HuH-7 (cell line): ENCODE measurements at places on chromosomes 5 and 9.
A peak's percentile ranks its signal among the peaks of the same experiment; 100 is the strongest.

- DNase-seq, result no peak
These were observed 117.2 kb downstream of the SPATA31D1 start for GRCh38 chr9:82105729-82106128.

DNA sequence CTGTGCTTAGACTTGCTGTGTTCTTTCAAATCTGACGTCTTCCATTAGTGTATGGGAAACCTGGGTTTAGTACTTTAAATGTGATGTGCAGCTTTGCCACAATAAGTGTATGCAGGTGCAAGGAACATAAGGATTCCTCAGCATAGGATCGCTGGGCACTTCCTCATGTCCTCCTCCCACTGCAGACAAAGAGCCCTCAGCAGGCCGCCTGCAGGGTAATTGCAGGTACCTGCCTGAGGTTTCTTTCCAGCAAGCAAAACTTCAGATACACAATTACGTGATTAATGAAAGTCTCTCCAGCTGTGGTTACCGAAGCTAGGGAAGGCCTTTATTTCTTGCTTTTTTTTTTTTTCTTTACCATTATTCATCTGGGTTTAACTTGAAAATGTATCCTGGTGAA is 233.1 kb downstream of the RFK start:
- no peak for DNase-seq

GRCh38 chr5:160044391-160044804 is 35.5 kb downstream of the TTC1 start:
- DNase-seq, result no peak

- no peak for DNase-seq
These were observed 73.6 kb upstream of the STARD4 start for GRCh38 chr5:111585946-111586345.

- no peak for DNase-seq
These were observed 314.0 kb downstream of the SEMA5A start for GRCh38 chr5:9231842-9232241.

GRCh38 chr5:32092938-32093812 is 80.9 kb downstream of the GOLPH3 start:
- DNase-seq, result peak; percentile 70

DNA sequence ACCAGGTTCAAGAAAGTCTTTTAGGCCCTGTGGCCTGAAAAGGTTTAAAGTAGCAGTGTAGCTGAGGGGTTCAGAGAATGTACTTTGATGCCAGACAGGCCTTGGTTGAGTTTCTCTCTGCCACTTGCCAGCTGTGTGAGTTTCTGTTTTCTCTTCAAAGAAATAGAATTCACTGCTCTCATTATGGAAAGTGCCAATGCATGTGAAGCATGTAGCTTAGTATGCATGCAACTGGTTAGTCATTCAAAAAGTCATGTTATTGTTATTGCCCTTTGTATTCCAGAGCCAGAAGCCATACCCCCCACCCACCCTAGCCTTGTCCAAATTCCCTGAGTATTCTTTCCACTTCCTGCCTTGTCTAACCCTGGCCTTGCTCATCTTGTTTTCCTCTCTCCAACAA is 101.7 kb downstream of the ADRB2 start:
- no peak for DNase-seq

- no peak for DNase-seq
These were observed 243.8 kb downstream of the ADAMTSL1 start for GRCh38 chr9:18717759-18718158.

- no peak for DNase-seq
These were observed 479.1 kb downstream of the BNC2 start for GRCh38 chr9:16391369-16391768.

- no peak for DNase-seq
These were observed 95.4 kb upstream of the PRDM9 start for GRCh38 chr5:23411994-23412393.

DNA sequence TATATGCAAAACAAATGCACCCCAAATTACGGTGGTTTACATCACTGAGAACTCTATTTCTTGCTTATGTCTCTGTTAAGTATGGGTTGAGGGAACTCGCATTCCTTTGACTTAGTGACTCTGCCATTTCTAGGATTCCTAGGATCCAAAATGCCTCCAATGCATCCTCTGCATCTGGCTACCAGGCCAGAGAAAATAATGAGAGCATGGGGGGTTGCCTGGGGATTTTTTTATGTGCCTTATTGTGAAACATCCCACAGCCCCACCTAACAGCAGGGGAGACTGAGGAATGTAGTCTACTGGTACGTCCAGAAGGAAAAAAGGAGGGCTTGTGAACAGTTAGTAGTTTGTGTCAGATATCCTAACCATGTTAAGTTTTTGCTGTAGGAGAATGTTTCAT is 466.0 kb upstream of the ARRDC3 start:
- no peak for DNase-seq

- no peak for DNase-seq
These were observed 25.2 kb upstream of the OLFM1 start for GRCh38 chr9:135062254-135062653.

DNA sequence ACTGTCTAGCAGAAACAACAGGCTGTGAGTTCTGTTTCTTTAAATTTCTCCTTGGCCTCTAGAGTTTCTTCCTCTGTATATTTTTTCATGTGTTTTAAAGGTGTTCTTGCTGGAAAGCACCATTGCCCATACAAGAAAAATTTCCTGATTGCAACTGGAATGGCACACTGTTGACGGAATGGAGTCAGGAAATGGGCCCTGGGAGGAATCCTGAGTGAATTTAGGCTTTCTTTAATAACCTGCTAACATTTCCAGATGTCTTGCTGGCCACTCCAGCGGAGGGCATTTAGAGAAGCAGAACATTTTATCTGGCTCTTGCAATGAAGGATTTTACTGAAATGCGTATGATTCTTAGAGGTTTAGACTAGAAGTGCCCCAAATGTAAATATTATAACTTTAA is 736.3 kb downstream of the TAF11L14 start:
- DNase-seq, result no peak

- no peak for DNase-seq
These were observed 196.5 kb downstream of the COMMD10 start for GRCh38 chr5:116281309-116281708.

DNA sequence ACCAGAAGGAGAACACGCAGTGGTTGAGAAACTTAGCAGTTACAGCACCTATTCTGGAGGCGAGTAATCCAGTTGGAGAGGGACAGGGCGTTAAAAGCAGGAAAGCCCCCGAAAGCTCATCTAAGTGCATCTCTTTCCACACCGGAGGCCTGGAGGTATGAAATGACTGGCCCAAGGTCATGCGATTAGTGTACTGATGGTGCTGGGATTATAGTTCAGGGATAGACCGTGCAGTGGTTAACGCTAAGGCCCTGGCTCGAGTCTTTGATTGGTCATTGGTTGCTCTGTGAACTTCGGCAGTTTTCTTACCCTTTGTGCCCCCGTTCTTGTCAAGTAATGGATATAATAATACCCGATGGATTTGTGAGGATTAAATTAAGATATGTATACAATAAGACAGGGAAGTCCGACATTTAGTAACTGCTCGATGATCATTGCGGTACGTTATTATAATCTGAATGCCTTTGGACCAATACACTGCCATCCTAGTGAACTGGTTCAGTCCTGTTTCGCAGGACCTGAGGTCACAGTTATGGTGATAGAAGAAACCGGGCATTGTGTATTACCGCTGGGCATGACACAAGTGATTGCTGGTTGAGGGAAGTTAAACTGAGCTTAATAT is 960 bp downstream of the CANX start:
- DNase-seq, result peak; percentile 41

GRCh38 chr9:137674307-137674975 is 55.6 kb downstream of the EHMT1 start:
- no peak for DNase-seq

DNA sequence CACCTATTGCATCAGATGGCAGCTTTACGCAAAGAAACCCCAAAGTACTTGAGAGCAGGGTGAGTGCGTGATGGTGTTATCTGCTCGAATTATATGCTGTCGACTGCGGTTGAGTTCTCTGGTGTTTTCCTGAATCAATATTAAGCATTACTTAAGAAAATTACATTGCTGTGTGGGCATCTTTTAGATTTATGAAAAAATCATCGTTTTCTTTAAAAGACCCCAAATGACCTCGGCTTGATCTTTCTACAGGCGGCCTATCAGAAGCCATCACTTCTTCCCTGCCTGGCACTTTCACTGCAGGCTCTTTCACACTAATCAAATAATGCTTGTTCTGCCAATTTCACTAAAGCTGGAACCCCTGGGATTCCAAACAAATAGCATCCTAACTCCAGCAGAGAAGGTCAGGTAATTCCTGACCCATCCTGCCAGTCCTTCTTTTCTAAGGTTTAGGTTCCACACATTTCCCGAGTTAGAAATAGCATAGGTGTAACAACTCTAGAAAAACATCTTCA is 1.7 kb downstream of the UBE2QL1 start:
- no peak for DNase-seq

GRCh38 chr9:114743446-114743845 is 61.5 kb upstream of the TEX48 start:
- DNase-seq, result no peak

DNA sequence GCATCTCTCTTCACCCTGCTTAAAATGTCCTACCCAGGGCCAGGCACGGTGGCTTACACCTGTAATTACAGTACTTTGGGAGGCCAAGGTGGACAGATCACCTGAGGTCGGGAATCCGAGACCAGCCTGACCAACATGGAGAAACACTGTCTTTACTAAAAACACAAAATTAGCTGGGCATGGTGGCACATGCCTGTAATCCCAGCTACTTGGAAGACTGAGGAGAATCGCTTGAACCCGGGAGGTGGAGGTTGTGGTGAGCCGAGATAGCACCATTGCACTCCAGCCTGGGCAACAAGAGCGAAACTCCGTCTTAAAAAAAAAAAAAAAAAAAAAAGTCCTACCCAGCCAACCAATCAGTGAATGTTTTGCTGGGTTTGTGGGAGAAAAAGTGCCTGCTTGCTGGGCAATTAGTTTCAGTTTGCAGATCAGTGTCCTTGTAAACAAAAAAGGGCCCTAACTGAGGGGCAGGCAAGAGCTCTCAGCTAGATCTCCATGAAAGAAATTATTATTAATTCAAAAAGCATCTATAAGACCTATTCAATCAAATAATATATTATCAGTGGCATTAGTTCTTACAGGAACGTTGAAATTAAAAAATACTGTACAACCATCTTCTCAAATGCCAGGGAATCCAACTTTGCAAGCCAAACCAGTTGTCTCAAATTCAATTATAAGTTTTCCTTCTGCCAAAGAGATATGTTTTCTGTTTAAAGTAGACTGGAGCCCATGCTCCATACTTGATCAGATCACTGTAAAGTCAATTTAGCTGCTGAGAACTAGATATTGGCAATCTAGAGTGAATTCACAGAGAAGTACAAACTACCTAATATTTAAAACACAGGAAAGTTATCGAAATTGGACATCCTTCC is 3.9 kb downstream of the MEGF9 start:
- DNase-seq, result peak; percentile 78

DNA sequence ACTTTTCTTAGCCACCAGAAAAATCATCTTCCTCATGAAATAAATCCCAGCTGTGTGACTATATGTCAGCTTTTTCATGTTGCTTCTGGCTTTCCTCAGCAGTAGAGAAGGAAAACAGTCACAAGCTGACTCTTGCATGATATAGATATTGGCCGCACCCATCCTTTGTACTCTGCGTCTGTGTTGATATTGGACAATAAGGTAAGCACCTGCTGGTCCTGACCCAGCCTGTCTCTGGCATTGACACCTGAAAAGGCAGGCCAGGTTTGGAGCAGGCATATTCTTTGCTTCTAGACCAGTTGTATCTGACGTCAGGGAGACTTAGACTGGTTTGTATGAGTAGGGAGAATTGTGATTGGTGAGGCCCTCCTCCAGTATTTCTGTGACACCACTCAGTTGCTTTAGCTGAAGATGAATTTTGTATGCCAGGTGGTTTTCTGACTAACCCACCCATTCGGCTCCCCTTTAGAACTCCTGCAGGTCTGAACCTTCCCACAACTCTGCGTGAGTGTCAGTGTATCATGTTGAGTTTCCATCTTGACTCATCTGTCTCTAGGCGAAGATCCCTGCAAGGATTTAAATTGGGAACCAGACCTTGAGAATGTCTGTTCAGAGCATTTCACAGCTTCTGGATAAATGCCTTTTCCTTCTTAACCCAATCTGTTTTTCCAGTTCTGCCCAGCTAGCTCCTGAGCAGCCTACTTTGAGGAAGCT is 151.2 kb upstream of the RUSC2 start:
- no peak for DNase-seq

DNA sequence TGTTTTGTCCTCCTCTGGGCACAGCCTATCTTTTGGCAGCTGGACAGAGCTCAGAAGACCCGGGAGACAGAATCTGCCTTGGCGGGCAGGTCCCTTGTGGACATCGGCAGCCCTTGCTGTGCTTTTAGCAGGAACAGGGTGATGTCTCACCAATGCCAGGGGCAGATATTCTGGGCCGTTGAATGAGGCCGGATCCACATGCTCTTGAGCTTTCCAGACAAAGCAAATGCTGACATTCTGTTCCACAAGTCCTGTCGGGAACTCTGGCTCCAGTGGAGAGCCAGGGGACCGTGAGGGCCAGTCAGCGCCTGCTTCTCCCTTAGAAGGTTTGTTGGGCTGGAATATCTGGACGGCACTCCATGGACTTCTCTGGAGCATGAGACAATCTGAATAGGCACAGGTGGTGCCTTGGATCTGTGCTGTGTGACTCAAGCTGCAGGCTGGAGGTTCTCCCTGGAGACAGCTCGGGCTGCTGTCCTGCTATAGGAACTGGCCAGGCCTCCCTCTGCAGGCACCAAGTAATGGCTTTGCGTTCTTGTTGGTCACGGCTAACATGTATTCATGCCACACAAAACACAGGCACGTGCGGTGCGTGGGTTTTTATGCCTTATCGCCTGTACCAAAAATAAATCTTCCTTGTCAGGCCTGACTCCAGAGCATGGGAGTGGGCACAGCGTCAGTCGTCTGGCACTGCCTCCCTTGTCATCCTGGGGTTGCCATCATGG is 80.3 kb downstream of the GADD45G start:
- no peak for DNase-seq

GRCh38 chr9:124110307-124110915 is 98.8 kb downstream of the LHX2 start:
- DNase-seq, result peak; percentile 78

GRCh38 chr9:121305269-121305994 is 37.5 kb downstream of the GSN start:
- no peak for DNase-seq

DNA sequence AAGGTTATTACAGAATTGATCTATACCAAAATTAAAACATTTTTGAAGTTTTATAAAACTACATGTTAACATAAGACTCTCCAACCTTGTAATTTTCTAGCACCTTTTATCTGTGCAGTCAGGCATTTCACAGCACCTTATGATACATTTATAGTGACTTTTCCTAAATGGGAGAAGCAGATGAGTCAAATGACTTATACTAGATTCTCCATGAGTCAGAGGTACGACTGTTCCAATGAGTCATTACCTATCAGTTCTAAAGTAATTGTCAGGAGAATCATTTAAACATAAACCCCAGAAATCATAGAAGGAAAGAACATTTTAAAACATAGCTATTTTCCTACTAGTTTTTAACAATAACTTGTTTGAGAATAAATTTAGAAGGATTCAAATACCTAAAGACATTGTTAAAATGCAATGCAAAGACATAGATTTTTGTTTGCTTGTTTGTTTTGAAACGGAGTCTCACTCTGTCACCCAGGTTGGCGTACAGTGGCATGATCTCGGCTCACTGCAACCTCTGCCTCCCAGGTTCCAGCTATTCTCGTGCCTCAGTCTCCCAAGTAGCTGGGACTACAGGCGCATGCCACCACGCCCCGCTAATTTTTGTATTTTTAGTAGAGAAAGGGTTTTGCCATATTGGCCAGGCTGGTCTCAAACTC is 34.7 kb upstream of the DMXL1 start:
- no peak for DNase-seq
